ENCODE measurements at places on chromosomes 1 and 21.

DNA sequence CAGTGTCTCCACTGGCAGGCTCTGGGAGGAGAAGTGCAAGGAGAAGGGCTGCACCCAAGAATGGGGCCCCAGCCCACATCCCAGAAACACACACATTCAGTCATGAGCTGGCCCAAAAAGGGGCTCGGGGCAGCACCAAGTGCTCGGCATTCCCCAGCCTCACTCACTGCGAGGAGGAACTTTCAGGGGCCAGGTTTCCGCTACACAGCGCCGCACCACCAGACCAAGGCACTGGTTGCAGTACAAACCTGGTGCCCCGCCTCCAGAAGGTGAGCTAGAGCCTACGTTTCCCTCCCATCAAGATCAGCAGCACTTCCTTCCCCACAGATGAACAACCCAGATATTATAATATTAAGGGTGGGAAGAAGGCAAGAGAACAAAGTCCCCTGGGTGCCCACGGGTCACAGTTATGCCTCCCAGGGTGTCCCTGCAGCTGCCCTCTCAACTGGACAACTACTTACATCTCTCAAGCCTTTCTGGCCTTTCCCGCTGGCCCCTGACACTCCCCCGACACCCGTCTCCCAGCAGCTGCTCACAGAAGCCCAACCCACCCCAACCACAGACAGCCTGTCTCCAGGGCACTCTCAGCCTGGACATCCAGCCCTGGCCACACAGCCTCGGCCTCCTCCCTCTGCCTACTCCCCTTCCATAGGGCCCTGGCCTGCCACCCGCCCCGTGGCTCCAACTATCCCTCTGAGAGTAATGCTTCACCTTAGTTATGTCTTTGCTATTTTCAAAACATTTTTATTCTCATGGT is 3.8 kb downstream of the PBXIP1 start:
- DNase-seq = peak; percentile 78

- DNase-seq = no peak
Observed at GRCh38 chr1:26297057-26297790, 9.2 kb downstream of the UBXN11 start.

DNA sequence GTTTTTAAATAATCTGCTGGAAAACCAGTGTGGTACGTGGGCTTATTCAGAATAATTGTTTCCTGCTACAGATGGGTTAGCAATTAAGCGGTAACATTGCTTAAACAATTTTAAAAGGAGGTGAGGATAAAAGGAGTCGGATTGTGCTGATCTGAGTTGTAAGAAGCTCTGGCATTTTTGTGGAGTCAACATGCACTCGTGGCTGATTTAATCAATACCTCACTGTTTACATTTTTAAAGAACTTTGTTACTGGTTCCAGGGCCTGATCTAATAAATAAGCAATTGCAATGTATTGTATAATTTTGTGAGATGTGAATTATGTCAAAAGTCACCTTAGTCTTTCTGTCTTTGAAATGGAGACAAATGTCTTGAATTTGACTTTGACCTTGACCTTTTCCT is 474.0 kb downstream of the SETD4 start:
- DNase-seq = no peak

- no peak for DNase-seq
Observed at GRCh38 chr1:106907795-106908194, 148.7 kb upstream of the PRMT6 start.

GRCh38 chr1:48869116-48869893 is 92.6 kb upstream of the BEND5 start:
- no peak for DNase-seq

GRCh38 chr1:36420409-36420808 is 22.7 kb upstream of the LSM10 start:
- peak; percentile 27 for DNase-seq

DNA sequence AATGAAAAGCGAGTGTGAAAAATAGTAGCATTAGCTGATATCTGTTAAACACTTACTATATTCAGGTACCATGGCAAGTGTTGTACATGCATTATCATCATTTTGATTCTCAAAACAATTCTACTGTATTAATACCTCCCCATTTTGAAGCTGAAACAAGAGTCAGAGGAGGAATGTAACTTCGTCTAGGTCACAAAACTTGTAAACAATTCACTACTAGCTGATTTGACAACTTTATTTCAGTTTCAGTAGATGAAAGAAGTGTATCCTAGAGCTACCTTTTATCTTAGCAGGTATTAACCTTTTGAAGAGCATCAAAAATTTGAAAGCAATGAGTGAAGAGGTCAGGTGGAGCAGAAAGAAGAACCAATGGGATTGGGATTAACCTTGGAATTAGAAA is 1.6 kb downstream of the CD84 start:
- DNase-seq = no peak

DNA sequence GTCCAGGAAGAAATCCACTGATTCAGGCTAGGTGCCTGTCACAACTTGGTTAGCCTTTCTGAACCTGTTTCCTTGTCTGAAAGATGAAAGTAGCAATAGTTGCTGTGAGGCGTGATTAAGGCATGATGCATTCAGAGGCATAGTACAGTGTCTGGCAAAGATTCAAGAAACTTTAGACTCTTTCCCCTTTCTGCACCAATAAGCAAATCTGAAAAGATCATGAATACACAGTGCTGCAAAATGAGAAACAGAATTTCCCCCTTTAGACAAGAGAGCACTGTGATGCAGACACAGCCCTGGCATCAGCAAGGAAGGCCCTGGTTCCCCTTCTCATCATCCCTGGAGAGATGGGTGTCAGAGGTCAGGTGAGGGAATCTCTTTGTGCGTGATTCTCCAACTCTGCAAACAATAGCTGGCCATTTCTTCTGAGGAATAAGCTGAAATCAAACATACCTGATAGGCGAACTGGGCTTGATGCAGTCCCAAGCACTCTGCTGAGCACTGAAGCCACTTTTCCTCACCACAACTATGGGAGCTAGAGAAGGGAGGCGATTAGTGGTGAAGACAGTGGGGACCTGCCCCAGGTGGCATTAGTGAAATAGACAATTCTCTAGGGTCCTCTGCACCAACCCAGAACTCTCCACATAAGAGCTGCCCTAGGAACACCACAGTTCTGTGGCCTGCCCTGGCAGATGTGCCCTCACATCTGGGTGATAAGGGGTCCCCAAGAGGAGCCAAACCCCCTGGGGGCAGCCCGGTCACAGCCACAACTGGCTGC is 41.7 kb downstream of the ITPKB start:
- peak; percentile 30 for DNase-seq

DNA sequence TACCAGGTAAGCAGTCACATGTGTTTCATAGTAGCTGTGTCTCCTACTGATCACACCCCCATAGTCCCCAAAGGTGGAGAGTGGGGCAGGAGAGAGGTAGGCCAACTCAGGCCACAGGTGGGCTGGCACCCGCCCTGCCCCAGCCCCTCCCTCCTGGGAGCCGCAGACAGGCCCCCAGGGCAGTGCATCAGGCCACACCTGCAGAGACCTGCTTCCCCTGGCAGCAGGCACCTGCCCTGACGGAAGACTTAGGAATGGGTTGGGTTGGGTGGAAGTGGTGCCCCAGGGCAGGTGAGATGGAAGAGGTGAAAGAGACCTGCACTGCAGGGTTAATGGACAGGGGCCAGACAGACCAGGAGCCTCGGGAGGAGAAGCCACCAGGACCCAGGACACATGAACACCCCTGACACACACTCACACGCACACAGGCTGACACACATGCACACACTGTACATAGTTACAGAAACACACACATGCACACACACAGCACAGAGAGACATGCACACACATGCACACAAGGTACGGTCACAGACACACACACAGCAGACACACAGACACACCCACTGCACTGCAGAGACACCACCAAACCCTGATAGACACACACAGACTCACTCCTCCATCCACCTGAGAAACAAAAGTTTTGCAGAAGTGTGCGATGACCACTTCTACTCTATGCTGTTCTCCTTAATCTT is 1.7 kb upstream of the COL18A1 start:
- no peak for DNase-seq

GRCh38 chr1:229065613-229066012 is 205.3 kb upstream of the RAB4A start:
- DNase-seq = no peak

- no peak for DNase-seq
Observed at GRCh38 chr1:65114322-65114721, 33.7 kb upstream of the AK4 start.

DNA sequence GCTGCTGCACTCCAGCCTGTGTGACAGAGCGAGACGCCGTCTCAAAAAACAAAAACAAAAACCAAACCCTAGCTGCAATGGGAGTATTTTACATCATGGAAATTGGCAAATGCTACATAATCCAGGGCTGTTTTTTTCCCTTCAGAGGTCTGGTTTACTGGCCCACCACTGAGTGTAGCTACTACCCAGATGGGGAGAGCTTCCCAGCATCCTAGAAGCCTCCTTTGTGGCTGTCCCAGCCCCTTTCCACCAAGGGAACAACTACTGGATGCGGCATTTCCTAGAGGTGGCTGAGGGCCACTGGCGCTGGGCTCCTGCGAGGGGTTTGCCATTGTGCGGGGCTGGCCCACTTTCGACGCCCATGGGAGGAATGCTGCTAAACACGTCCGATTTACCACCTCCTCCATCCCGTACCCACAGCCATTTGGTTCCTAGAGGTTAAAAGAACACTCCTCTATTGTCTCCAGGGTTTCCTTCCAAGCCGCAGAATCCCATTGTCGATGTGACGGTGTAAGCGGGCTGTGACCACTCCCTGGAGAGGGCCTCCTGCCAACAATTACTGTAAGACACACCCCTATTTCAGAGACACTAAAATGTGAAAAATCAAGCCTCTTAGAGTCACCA is 55.4 kb downstream of the RUNX3 start:
- DNase-seq = no peak

GRCh38 chr21:33401630-33401992 is 1.6 kb upstream of the IFNGR2 start:
- no peak for DNase-seq

DNA sequence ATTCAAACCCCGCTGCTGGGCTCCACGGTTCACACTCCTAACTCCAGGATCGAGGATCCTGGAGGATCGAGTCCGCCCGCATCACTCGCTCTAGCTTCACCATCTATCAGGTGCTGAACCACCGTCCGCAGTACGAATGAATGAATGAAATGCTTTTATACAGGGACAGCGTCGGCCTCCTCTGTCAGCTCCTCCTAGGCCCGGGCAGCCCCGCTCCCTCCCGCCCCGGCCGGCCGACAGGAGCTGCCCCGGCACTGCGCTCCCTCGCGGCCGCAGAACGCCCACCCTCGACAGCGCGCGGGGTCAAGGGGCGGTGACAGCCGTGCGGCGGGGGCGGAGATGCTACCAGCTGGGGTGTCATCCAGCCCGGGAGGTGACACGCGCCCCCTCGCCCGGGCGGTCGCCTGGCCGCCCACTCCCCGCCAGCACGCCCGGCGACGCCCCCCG is 520 bp downstream of the ZBTB17 start:
- peak; percentile 33 for DNase-seq

GRCh38 chr1:204278251-204278650 is 64.5 kb upstream of the GOLT1A start:
- no peak for DNase-seq

- DNase-seq = no peak
Observed at GRCh38 chr21:21046063-21046462, 47.9 kb downstream of the NCAM2 start.

- no peak for DNase-seq
Observed at GRCh38 chr1:59204001-59204400, 92.9 kb upstream of the FGGY start.

- no peak for DNase-seq
Observed at GRCh38 chr1:34087986-34088385, 77.0 kb downstream of the CSMD2 start.

- DNase-seq = peak; percentile 37
Observed at GRCh38 chr1:93814059-93814794, 64.8 kb downstream of the DNTTIP2 start.

GRCh38 chr21:36204980-36205379 is 48.4 kb downstream of the DOP1B start:
- no peak for DNase-seq

DNA sequence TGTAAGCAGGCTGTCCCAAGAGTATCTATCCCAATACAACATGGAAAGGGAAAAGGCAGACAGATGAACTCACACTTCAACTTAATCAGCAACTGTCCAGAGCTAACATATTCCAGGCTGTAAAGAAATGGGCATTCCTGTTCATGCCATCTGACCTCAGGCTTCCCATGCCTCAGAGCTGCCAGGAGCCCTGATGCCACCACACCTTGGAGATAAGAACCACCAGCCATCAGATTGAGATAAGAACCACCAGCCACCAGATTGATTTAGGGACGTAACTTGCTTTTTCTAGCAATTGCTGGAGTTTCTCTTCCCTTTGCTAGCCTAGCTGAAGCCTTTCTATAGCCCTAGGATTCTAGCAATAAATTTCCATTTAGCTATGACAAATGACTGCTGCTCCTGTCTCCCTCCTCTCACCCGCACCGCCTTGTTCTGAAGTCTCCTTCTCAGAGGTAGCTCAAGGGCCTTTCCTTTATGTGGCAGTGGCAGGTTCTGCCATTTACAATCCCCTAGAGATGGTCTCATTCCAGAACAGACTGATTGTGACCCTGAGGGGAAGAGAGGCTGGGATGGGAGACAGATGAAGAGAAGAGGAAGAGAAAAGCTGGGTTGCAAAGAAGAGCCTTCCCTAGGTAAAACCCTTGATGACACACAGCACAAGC is 88.0 kb upstream of the CTTNBP2NL start:
- no peak for DNase-seq

- no peak for DNase-seq
Observed at GRCh38 chr1:79059341-79059740, 52.8 kb upstream of the ADGRL4 start.

GRCh38 chr1:179366093-179366800 is 476 bp downstream of the AXDND1 start:
- DNase-seq = no peak

GRCh38 chr1:209076688-209077087 is 506.8 kb upstream of the CAMK1G start:
- no peak for DNase-seq

- DNase-seq = no peak
Observed at GRCh38 chr1:63618011-63618410, 24.8 kb downstream of the PGM1 start.

DNA sequence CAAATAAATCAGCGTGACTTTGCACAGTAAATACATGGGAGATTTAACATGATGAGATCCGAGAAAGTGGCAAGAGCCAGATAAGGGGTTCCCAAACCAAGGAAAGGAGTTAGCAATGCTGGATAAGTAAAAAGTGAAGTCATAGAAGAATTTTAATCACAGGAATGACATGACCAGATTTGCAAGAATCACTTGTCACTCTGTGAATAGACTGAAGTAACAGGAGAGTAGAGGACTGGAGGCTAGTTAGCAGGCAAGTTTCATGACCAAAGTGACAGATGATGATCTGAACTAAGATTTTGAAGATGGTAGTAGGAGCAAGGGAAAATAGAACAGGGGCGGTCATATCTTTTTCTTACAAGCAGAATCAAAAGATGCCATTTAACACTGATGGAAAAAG is 8.4 kb downstream of the CFH start:
- DNase-seq = no peak

DNA sequence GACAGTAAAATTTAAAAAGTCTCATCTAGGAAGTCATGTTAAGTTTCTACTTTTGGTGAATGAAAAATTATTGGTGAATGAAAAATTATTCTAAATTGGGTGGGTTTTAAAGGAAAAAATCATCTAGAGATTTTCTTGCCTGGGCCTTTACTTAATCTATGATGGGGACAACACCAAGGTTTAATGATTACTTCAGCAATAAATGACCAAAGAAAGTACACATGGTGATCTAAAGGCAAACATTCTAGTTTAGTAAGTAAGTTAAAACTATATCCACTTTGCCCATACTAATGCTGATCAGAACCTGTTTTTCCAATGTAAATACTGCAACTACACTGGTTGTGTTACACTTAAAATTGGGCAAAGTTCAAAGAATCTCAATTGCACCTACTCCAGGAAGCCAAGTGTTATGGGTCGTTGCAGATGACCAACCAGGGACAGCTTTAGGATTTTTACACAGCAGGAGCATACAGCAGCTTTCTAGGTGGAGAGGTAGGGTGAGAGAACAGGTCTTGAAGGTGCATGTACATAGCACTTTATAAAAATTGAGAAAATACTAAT is 14.6 kb upstream of the RPL5 start:
- DNase-seq = no peak
